ENCODE measurements at places on chromosomes 1 and 21.

DNA sequence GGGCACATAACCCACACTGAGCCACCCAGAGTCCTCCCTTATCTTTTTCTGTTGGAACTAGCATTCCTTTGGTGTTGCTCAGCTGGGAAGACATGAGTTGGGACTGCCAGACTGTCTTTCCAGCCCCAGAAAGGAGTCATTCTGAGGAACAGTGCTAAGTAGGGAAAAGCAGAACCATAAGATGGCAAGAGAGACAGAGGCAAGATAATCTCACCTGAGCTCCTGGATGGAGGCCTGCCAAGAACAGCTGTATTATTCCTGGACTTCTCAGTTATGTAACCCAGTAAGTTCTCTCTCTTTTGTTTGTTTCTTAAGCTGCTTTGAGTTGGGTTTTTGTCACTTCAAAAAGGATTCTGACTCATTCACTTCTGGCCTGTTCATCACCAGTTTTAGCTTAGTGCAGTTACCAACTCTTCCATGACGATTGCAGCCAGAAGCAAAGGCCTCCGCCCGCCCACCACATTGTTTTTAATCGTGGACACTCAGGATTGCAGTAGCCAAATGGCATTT is 134.4 kb downstream of the OMA1 start:
- DNase-seq, result no peak

- no peak for DNase-seq
Measured at GRCh38 chr1:220880362-220880670, 1.1 kb downstream of the HLX start.

DNA sequence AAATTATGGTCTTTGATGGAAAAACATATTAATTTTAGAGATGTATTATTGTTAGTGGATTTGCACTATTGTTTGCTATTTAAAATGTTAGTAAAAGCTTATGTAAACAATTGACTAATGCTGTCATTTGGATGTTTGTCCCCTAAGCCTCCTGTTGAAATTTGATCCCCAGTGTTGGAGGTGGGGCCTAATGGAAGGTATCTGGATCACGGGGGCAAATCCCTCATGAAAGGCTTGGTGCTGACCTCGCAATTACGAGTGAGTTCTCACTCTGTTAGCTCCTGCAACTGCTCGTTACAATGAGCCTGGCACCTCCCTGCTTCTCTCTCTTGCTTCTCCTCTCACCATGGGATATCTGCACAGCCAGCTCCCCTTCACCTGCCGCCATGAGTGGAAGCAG is 14.3 kb downstream of the TMEM35B start:
- no peak for DNase-seq

DNA sequence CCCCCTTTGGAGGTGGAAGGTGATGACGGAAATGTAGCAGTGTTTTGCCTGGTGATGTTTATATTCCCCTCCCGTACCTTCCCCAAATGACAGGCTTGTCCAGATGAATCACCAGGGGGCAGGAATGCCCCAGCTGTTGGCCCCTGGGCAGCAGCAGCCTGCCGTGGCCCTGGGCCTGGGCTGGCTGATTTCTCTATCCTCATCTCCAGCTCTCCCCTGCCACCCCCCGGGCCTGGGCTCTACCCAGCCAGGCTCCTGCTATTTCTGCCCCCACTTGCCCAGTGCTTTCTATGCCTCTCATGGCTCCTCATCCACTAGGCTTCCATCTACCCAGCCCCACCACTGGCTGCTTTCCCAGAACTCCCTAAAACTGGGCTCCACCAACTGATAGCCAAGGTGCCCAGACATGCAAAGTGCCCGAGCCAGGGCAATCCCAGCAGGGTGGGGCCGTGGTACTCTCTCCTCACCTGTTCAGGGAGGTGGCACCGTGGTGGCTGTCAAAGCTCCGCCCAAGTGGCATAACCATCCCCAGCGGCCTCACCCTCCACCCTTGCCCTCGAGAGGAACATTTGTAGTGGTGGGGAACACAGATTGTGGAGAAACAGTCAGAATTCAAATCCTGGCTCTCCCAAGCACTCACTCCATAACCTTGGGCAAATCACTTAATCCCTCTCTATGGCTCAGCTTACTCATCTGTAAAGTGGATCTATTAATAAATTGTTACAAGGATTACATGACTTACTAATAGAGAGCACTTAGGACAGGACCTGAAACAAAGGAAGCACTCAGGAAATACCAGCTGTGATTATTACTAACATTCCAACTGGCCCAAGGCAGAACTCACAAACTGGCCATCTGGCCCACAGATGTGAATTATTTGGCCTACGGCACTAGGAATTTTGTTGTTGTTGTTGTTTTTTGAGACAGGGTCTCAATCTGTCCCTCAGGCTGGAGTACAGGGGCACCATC is 12.8 kb upstream of the ECE1 start:
- no peak for DNase-seq

Data from cerebellar nuclear complex (tissue), 1 donor.